Stimulated activated CD8-positive, alpha-beta memory T cell treated with anti-CD3 and anti-CD28 coated beads, Interleukin-4, amount 100 ng/mL, for 4 hours (primary cell): ENCODE measurements at places on chromosomes 5 and 9.

DNA sequence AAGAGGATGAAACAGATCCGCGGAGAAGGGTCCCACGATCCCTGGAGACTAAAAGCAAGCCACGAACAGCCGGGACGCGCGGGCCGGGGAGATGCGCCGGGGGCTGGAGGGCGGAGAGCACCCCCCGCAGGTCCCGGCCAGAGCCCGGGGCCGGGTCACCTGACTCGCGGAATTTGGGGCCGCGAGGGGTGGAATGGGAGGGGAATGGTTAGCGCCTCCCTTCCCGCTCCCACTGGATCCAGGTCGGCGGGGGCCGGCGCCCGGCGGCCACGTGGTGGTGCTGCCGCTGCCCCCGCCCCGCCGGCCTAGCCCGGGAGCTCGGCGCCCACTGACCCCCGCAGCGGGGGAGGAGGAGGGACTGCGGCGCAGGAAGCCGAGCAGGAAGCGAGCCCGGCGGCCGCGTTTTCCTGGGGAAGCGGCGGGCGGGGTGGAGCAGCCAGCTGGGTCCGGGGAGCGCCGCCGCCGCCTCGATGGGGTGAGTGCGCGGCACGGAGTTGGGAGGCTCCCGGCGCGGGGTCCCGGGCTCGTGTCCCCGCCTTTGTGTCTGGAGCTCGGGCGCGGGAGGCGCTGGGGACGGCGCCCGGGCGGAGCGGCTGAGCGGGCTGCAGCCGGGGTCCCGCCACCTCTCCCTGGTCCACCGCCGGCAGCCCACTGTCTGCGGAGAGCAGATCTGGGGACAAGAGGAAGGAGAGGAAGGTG, at the start of gene RAI14:
RAI14 (plus strand) TSS at position 328 of the 699 bp plus-strand sequence. CDS start 30,592 bp downstream, outside the sequence.
- DNase-seq, result no peak

GRCh38 chr5:172906888-172907287, 52.3 kb upstream of the RPL26L1 start:
- no peak for DNase-seq

DNA sequence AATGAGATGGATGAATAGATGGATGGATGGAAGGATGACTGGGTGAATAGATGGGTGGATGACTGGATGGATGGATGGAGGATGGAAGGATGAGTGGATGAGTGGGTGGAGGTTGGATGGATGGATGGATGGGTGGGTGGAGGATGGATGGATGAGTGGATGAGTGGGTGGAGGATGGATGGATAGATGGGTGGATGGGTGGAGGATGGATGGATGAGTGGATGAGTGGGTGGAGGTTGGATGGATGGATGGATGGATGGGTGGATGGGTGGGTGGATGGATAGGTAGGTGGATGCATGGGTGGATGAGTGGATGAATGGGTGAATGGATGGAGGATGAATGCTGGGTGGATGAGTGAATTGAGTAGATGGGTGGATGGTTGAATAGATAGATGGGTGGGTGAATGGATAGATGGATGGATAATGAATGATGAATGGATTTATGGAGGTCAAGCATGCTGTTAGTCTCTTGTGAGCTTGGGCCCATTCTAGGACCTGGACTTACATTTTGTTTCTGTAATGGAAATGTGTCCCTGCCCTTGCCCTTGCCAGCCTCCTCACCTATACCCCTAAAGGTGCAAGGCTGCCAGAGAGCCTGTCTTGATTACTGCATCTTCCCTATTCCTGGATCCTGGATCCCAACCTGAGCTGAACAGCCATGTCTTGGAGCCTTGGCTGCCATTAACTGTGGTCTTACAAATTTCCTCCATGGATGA, 159.7 kb upstream of the NFIL3 start:
- DNase-seq, result no peak

DNA sequence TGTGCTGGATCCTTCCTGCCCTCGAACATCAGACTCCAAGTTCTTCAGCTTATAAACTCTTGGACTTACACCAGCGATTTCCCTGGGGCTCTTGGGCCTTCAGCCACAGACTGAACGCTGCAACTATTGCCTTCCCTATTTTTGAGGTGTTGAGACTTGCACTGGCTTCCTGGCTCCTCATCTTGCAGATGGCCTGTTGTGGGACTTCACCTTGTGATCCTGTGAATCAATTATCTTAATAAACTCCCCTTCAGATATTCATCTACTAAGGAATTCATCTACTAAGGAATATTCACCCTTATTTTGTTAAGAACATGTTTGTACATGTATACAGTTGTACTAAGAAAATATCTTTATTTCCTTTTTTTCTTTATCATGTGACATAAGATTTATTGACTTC, 1079.7 kb downstream of the CDH12 start:
- no peak for DNase-seq

- no peak for DNase-seq
These were observed 75.6 kb downstream of the DMRT2 start for GRCh38 chr9:1125741-1126140.

GRCh38 chr5:4130819-4131218, 535.2 kb downstream of the IRX1 start:
- DNase-seq, result no peak
